ENCODE measurements at places on chromosomes 4 and X.

- DNase-seq, result no peak
Measured at GRCh38 chr4:89904524-89904923, 9.9 kb downstream of the MMRN1 start.

DNA sequence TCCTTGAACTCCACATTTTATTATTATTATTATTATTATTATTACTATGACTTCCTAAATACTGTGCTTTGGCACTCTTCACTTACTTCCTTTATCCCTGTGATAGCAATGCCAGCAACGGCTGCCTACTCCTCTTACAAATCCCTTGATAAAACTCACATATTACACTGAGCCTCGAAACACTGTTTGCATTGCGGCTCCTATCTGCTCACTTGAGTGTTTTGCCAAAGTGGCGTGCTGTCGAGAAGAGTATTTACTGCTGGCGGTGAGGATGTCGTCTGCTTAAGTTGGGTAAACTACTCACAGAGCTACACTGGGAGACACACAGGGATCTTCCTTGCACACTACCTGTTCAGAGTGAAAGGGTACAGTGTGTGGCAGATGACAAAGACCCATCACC lies 143.4 kb upstream of the VCX3A start:
- peak; percentile 22 for DNase-seq

GRCh38 chrX:18938710-18939109 lies 45.2 kb downstream of the PHKA2 start:
- peak; percentile 47 for DNase-seq

DNA sequence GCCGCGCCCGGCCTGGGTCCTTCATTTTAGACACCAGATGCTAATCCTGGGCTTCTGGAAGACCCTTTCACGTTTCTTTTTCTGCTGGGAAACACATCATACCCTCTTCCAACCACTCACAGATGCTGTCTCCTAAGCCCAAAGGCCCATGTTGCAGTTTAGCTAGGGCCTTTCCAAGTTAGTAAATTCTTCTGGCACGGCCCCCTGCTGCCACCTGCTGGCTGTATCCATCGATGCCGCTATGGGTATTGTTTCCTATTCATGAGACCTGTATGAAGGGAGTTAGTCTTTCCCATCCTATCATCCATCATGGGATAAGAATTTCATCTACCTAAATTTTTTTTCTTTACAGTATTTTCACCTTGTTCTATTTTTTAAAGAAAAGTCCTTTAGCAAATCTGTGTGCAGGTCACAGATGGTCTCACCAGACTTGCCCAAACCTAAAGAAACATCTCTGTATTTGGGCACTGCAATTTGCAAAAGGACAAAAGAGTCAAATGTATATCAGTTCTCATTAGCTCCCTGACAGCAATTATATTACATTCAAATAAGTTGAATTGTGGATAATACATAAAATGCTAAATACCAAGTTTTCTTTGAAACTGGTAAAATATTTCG lies 37.8 kb upstream of the SLC9A7 start:
- peak; percentile 16 for DNase-seq

DNA sequence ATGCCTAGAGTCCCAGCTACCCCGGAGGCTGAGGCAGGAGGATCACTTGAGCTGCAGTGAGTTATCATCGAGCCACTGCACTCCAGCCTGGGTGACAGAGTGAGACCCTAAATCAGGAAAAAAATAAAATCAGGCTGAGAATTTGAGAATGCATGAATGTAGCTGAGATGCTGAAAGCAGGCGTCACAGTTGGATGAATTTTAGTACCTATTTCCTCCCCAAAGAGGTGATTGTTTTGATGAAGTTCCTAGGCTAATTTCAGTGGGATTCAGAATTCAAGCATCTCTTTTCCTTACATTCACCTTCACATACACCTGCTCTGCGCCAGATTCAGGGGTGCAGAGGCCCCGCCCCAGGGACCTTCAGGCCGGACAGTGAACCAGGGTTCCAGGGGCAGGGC lies 3.2 kb downstream of the CFAP99 start:
- no peak for DNase-seq

- DNase-seq, result no peak
Measured at GRCh38 chrX:95703696-95704095, 980.9 kb upstream of the DIAPH2 start.

GRCh38 chrX:8048466-8048865 lies 121.3 kb upstream of the PNPLA4 start:
- no peak for DNase-seq

DNA sequence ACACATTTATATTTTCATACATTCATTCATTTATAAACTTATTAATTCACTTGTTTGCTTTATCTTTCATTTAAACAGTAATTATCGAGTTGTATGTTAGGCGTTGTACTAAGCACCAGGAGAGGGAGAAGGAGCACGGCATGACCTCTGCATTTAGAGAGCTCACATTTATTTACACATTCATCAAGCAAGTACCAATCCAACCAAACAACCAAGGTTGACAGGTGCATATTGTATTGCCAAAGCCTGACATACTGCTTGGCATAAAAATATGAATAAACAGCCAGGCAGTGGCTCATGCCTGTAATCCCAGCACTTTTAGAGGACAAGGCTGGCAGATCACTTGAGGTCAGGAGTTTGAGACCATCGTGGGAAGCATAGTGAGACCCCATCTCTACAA lies 37.0 kb upstream of the CLNK start:
- DNase-seq, result peak; percentile 3

DNA sequence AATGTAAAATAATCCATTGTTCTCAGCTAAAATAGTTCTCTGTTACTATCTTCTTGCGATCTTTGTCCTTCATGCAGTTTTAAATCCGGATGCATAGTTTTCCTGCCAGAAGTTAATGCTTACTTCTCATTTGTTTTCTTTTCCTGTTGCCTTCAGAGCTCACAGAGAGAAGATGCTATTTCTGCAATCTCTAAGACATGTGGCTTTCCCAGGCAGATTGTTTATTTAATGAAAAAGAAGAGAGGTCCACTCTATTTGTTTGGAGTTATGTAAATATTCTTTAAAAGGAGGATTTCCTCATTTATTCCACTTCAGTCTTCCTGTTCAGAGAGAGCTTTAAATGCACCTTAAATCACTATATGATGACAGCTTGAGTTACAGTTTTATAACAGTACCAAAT lies 39.3 kb upstream of the HPGD start:
- DNase-seq, result no peak

GRCh38 chr4:166501941-166502382 lies 628.9 kb downstream of the TLL1 start:
- DNase-seq, result no peak

DNA sequence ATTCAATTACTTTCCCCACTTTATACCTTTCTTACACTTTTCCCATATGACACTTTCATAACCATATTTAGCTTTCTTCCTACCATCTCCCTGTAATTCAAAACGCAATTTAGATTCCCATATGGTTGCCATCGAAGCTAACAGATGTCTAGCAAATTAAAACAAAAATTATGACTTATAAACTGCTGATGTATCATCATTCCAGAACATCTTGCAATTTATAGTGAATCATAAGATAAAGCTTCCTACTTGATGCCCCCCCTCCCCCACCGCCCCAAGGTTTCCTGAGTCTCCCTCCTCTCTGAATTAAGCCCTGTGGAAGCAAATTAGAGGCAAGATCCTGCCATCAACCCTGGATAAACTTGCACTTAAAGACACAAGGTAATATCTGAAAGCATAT lies 5.4 kb downstream of the TSPAN5 start:
- DNase-seq, result no peak

- no peak for DNase-seq
Measured at GRCh38 chr4:87216469-87216868, 3.9 kb downstream of the KLHL8 start.

GRCh38 chr4:64899563-64899962 lies 490.3 kb upstream of the TECRL start:
- DNase-seq, result no peak

DNA sequence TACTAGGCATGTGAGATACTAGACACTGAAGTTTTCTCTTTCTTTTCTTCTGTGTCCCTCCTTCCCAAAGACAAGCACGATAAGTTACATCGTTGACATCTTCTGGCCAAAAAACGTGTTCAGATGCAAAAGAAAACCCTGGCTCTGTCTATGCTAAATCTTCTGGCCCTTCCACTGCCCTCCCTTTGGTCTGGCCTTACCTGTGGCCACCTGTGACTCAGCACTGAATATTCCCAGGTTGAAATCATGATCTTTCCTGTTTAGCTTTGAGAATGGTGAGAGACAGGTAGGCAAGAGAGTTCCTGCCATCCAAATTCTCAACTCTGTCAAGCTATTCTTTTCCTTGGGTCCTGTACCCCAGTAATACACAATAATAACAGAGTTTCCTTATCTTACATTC lies 12.3 kb downstream of the CLCN5 start:
- DNase-seq, result no peak

All from NCI-H1105 (cell line).